ENCODE measurements at places on chromosomes 7 and 10.

DNA sequence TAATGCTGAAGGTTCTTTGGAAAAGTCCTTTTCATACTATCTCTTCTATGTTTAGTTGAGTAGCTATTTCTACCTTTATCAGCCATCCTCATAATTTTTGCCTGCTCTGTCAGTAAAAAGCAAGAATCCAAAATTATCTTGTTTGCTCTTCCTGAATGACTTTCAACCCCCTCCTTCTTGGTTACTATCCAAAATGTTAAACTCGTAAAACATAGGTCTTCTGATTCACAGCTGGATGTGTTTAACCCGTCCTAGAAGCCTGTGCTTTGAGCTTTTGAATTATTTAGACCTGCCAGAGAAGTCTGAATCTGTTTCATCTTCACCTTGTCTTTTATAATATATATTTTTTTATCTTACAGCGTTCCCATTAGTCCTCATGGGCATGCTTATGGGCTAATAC lies 136.4 kb upstream of the MDFIC start:
- DNase-seq = no peak

DNA sequence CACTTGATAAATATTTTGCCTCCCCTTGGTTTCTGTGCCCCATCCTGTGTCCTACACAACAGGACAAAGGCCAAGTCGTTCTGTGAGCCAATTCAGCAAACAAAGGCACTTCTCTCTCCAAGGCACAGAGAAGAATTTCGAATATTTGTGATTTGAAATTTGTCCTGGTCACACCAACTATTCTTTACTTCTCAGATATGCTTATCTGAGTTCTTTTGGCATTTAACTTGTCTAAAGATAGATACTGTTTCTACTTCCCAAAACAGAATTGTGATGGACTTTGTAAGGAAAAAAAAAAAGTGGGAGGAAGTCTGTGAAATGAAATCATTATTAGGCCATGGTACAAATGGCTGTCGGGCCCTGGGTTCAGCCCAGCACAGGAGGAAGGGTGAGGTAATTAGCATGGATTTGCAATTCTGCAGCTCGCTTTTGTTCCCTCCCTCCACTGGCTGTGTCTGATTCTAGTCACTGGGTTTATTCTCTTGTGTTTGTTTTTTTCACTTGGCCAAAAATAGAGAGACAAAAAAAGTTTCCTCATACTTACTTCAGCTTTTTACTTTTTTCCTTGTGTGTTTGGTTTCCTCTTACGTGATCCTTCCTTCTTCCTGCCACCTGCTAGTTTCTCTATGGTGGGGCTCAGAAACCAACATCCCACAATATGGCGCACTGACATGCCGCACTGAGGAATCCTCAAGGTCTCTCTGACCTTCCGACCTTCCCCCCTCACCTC lies 108.2 kb upstream of the MKLN1 start:
- DNase-seq = no peak

GRCh38 chr7:148011753-148012152 lies 578.8 kb upstream of the C7orf33 start:
- no peak for DNase-seq

- no peak for DNase-seq
Measured at GRCh38 chr7:35348611-35349400, 94.9 kb upstream of the TBX20 start.

- no peak for DNase-seq
Measured at GRCh38 chr10:22624287-22624738, 90.1 kb downstream of the PIP4K2A start.

DNA sequence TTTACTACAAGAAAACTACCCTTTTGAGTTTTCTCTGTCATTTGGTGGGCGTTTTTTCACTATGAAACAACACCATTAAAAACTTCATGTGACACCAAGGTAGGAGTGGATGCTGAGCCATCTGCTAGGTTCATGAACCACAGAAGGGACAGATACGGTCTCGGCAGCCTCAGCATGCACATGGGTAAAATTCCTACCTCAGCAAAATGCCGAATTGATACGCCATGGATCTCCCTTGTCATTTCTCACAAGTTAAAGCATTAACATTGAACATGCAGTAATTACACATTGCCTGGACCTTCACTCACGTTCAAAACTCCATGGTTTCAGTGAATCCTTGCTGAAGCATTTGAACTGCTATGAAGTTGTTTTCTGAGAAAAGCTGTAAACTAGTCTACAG lies 121.5 kb upstream of the EGR2 start:
- DNase-seq = no peak
